Aorta (tissue), 5 donors: ENCODE measurements at places on chromosomes 11 and 22. TPM values are rescaled to one million over a fixed set of nuclear protein-coding genes. Genes with fewer than 3 reads are reported as not detected.
A peak's percentile ranks its signal among the peaks of the same experiment; 100 is the strongest.

The C11orf16 gene
- not detected for total RNA-seq

- peak; percentile 62 for DNase-seq
These were observed 798 bp downstream of the BCR start for GRCh38 chr22:23180893-23181720.

The PLA2G3 gene
- total RNA-seq: not detected

DNA sequence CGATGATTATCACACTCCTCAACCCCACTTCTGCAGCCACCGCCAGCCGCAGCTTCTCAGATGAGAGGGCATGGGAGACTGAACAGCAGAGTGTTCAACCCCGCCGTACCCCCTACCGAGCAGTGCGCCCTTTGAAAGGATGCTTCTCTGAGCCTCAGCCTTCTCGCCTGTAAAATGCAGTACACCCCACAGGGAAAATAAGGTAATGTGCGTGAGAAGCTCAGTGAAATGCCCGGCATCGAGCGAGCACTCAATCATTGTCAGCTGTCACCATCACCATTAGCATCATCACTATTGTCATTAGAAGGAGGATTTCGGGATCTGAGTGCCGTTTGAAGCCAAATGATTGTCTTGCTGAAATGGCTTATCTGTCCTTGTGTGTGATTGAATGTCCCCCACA is 13.6 kb downstream of the TRIM29 start:
- no peak for DNase-seq

GRCh38 chr11:112608509-112608908 is 347.8 kb upstream of the PLET1 start:
- no peak for DNase-seq

The FAM181B gene
- total RNA-seq: 1.9 TPM

DNA sequence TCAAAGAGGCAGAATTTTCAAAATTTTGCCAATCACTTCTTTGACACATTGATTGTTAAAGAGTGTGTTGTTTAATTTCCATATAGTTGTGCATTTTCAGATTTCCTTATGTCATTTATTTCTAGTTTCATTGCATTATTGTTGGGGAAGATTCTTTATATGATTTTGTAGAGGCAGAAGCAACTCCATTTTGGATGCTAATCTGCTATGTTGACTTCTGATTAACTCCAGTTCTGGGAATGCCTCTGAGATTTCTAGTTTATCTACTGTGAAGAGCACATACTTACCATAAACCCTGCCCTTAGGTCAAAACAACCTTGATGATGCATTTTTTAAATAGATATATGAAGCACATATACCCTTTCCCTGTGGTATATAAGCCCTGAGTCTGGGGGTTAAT is 29.5 kb upstream of the ZBED5 start:
- DNase-seq: no peak

DNA sequence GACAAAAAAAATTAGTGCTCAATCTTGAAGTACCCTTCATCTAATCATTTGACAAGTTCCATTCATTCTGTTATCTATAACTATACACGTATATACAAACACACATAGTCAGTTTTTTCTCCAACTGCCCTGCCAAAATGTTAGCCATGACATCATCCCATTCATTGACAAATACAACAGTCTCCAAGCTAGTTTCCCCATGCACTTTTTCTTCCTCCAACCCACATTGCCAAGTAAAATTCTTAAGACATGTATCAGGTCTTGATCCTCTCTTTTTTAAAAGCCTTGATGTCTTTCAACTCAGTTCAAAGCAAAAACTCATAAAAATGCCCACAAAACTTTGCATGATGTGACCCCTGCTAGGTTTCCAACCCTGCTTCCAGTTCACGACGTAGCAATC is 58.1 kb downstream of the DDI1 start:
- DNase-seq: no peak

DNA sequence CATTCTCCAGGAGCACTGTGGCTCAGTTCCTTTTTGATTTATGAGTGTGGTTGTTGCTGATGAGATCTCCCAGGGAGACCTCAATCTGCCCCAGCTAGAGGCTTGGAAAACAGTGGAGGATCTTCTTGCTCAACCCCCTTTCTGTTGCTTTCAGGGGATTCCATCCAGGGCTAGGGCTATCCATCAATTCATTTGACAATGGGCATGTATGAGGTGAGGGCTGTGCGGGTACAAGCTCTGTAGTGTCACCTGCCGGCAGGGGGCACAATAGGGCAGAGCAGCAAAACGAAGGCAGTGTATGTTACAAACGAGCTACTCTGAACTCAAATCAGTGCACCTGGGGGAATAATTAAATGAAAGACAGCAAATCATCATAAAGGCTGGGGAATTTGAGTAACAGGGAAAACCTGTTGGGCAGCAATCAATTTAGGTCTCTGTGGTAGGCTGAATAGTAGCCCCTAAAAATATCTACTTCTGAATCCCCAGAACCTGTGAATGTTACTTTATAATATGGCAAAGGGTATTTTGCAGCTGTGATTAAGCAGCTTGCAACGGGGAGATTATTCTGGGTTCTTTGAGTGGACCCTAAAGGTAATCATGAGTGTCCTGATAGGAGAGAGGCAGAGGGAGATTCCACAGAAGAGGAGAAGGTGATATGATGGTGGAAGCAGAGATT is 170.3 kb upstream of the ZBED5 start:
- peak; percentile 90 for DNase-seq

The PANX2 gene
- 0.62 TPM for total RNA-seq

The C22orf39 gene
- 33.4 TPM for total RNA-seq

GRCh38 chr11:6928916-6929315 is 2.7 kb downstream of the ZNF215 start:
- DNase-seq: no peak

GRCh38 chr11:11756718-11757117 is 85.1 kb upstream of the USP47 start:
- no peak for DNase-seq

The DDI1 gene
- not detected for total RNA-seq

DNA sequence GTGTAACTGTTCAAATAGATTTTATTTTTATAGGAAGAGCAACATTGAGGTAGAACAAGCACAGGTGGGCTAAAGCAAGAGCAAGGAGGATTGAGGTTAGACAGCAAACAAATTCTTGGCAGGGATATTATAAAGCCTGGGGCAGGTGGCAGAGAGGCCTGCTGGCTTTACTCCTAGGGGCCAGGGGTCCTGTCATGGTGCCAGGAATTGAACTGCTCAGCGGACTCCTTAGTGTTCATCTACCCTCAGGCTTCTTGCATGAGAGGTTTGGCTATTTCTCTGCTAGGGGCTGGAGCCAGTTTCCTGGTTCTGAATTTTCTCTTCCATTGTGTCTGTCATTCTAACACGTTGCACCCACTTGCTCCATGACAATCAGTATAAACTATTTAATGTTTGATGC is 217.2 kb upstream of the NCAM1 start:
- DNase-seq: no peak

The OR10A2 gene
- not detected for total RNA-seq

DNA sequence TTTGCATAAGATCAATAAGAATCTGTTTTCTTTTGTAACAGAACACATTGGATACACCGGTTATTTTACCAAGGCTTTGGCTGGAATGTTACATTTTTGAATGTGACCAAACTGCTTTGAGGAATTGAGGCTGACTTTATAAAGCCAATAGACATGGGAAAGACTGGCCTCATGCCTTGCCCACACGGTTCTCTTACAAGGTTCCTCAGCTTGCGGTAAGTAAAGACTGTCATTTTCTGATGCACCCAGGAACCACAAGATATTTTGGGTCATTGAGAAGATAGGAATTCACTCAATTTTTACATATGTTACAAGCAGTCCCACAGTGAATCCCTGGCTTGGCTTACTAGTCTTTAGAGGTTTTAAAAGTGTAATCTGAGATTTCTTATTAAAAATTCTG is 23.9 kb downstream of the OR10A6 start:
- no peak for DNase-seq

DNA sequence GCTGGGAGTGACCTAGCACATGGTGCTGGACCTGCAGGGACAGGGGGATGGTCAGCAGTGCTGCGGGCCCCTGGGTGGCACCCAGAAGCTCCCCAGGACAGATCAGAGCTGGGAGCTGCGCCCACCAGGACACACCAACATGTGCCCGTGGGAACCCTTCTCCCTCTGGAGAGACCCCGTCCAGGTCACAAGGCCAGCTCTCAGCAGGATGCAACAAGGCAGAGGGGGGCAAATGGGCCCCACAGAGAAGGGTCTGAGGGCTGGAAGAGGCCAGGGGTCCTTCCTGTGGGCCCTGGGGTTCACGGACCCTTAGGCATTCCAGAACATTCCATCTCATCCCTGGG is 6.2 kb downstream of the DUSP8 start:
- no peak for DNase-seq

The KRTAP5-7 gene
- 0.63 TPM for total RNA-seq

DNA sequence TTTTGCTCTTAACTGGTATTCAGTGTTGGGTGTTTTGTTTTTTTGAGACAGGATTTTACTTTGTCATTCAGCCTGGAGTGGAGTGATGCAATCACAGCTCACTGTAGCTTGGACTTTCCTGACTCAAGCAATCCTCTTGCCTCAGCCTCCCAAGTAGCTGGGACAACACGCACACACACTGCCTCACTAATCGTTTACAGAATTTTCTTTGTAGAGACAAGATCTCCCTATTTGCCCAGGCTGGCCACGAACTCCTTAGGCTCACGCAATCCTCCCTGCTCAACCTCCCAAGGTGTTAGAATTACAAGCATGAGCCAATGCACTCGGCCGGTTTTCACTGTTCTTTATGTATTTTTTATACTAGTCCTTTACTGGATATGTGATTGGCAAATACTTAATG is 51.0 kb upstream of the IGLL5 start:
- no peak for DNase-seq

GRCh38 chr11:71209656-71210055 is 42.7 kb downstream of the SHANK2 start:
- peak; percentile 36 for DNase-seq

DNA sequence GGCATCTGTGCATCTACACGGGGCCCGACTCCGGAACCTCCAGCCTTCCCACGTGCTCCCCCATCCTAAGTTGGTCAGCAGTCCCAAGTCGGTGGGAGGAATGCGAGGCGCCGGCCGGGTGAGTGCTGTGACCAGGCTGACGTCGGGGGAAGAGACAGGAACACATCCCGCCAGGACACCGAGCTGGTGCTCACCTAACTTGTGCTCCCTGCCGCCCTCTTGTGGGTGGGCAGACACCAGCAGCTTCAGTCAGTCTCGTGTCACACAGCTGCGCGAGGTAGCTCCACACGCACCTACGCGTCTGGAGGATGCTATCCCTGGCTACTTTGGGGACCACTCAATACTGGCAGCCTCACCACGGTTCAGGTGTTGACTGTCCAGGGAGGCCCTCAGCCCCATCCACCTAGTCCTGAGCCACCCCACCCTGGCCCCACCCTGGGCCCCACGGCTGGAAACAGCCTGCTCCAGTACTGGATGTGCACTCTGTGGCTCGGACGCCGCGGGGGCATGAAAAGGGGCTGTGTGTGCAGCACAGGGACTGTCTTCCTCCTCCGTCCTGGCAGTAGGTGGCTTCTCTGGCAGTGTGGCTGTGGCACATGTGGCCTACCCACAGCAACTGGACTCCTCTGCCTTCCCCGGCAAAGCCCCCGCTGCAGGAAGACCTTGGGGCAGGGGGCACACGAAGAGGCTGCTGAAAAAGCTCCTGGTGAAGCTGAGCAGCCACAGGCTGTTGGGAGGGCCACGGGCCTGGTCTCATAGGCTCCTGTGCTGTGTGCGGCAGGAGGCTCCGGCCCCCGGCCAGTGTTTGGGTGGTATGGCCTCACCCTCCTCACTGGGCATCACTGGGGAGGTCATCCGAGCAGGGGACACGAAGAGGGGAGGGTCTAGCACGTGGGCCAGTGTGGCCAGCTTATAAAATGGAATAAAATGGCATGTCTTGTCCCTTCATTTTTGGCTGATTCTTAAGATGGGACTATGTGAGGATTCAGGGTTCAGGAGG is 11.2 kb upstream of the BID start:
- DNase-seq: peak; percentile 72

DNA sequence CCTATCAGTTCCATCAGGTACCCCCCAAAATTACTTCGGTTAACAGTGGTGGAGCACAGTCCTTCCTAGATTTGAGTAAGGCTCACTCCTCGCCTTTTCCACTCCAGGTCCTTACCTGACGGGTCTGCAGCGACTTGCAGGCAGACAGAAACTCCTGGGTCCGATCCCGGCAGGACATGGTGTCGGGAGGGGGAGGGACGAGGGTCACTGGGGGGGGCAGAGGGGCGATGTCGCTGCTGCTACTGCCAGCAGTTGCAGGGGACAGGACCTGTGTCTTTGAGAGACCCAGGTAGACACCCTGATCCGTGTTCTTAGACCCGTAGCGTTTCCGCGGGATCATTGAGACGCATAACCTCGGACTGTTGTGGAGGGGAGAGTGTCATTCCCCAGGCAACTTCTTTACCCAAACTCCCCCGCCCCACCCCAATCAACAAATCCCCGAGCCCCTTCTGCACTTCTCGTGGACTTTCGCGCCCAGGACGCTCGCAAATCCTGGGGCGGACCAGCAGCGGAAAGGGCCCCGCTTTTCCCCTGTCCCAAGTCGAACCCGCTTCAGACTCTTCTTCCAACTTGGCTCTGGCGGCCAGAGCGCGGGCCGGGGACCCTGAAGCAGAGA is 839 bp downstream of the STX5 start:
- DNase-seq: no peak

DNA sequence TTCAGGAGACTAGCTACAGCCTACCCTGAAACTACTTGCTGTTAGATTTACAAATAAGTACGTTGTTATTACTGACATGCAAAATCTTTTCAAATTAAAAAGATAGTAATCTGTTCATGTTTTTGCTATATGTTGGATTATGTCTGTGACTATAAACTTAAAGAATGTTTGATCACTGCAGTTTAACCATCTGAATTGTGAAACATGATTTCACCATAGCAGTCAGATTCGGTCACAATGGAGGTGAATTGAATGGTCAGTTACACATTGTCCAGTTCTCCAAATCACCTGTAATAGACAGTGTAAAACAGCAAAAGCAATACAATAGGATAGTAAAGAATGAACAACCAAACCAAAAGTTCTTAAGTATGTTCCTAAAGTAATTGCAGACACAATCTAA is 43.3 kb downstream of the CCDC83 start:
- DNase-seq: no peak

The ANO5 gene
- total RNA-seq: 2.5 TPM

DNA sequence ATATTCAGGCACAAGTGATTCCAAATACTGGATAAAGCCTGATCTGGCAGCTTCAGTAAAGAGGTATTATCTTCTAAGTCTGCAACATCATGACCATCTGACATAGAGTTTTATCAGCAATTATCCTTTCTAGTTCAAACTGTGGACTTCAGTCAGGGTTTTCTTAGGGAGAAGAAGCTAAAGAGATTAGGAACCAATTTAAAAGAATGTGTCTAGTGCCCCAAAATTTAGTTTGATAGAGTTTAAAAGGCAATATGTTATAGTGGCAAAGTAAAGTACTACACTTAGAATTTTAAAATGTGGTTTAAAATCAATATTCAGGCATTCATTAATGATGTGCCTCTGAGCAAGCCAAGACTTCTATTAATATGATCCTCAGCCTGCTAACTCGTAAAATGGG is 5.4 kb downstream of the PAK1 start:
- DNase-seq: no peak

DNA sequence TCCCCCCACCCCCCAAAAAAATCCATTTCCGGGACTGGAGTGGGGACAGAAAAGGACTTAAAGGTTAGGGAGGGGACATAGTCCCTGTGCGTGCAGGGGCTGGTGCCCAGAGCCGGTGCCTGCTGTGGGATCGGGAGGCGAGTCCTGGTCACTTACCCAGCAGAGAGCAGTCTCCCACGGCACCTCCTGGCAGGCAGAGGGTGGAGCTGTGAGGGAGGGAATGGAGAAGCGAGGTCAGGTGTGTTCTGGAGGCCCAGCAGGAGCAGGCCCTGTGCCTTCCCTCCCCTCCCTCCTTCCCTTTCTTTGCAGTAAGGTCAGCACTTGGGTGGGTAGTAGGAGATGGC is 28.4 kb downstream of the SHANK3 start:
- no peak for DNase-seq
